Upper lobe of right lung (tissue), 1 donor: ENCODE measurements at places on chromosomes 12 and 14. TPM values are rescaled to one million over a fixed set of nuclear protein-coding genes. Genes with fewer than 3 reads are reported as not detected.
A peak's percentile ranks its signal among the peaks of the same experiment; 100 is the strongest.

DNA sequence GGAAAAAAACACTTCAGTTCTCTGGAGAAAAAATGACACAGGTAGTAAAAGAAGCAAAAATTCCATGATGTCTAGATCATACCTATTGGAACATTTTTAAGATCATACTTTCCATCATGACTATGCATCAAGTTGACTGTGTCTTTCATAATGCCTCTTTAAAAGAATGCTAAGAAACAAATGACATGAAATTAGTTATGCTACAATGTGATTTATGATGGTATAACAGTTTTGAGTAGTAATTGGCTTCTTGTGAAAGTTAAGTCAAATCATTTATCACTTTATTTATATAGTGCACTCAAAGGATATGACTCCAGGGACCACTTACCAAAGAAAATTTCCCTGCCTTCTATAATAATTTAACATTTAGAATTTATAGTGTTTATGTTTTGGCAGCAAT lies 28.5 kb downstream of the RASSF9 start:
- H3K4me1 ChIP-seq: no peaks in the 10 kb centered on the region
- H3K27ac ChIP-seq: no peak overlapping the region
- H3K36me3 ChIP-seq: peaks cover 15% of the 10 kb centered on the region
- DNase-seq: no peak
- no peaks in the 10 kb centered on the region for H3K27me3 ChIP-seq

- no peak overlapping the region for H3K4me3 ChIP-seq
- H3K36me3 ChIP-seq: peaks cover 69% of the 10 kb centered on the region
- H3K27ac ChIP-seq: no peak overlapping the region
Observed at GRCh38 chr12:113277511-113277910, 56.2 kb downstream of the TPCN1 start.

DNA sequence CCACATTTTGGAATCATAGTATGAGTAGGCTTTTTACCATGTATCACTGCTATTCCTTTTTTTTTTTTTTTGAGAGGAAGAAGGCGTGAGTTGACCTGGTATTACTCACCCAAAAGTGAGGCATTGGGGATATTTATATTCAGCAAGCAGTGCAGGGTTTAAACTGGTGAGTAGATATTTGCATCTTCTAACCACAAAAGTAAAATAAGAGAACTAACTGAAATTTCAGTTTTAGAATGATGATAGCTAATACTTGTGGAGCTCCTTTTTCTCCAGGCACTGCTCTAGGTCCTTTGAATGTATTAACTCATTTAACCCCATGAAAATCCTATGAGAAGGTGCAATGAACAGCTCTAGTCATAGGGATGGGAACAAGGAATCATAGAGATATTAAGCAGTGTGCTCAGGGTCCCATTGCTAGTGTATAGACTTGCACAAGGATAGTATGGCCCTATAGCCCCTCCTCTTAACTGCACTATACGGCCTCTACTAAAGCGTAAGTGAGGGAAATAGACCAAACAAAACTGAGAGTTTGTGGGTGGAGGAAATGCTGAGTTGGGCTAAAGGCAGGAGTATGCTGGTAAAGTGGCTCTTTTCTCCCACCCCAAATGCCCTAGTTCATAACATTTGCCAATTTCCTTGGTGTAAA lies 104.3 kb upstream of the MAX start:
- H3K27me3 ChIP-seq: no peaks in the 10 kb centered on the region
- DNase-seq: no peak
- no peak overlapping the region for H3K4me3 ChIP-seq
- H3K36me3 ChIP-seq: no peaks in the 10 kb centered on the region
- peaks cover 12% of the 10 kb centered on the region for H3K4me1 ChIP-seq
- no peak overlapping the region for H3K27ac ChIP-seq

GRCh38 chr14:101058571-101058970 lies 155.0 kb upstream of the RTL1 start:
- no peaks in the 10 kb centered on the region for H3K27me3 ChIP-seq
- no peaks in the 10 kb centered on the region for H3K4me1 ChIP-seq
- H3K36me3 ChIP-seq: no peaks in the 10 kb centered on the region
- H3K27ac ChIP-seq: no peak overlapping the region
- H3K4me3 ChIP-seq: no peak overlapping the region

DNA sequence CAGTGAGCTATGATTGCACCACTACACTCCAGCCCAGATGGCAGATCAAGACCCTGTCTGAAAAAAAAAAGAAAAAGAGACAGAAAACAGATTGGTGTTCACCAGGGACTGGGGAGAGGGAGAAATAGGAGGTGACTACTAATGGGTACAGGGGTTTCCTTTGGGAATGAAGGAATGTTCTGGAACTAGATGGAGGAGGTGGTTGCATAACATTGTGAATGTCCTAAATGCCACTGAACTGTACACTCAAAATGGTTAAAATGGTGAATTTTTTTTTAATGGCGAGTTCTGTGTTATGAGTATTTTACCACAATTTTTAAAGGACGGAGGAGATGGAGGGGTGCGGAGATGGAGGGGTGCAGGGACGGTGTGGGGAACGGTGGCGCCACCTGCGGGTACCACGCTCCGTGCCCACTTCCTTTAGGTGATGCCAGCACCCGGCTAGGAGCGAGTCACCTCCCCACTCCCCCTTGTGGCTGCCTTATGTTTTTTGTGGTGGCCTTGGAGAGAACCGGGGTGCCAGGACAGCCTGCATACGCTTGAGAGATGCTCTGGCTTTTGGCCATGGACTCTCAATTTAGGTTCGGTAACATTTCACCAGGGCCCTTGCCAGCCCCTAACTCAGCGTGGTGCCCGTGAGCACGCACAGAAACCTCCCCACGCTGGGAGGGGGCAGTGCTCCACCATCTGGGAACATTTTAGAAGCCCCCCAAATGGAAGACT lies 16.1 kb downstream of the UBC start:
- peak; percentile 74 for DNase-seq
- no peaks in the 10 kb centered on the region for H3K36me3 ChIP-seq
- no peak overlapping the region for H3K27ac ChIP-seq
- no peak overlapping the region for H3K4me3 ChIP-seq

GRCh38 chr14:91636604-91637003 lies 95.3 kb downstream of the CATSPERB start:
- no peak for DNase-seq
- no peaks in the 10 kb centered on the region for H3K4me1 ChIP-seq
- H3K36me3 ChIP-seq: no peaks in the 10 kb centered on the region
- no peak overlapping the region for H3K27ac ChIP-seq

- H3K4me1 ChIP-seq: no peaks in the 10 kb centered on the region
- H3K27me3 ChIP-seq: no peaks in the 10 kb centered on the region
- H3K4me3 ChIP-seq: no peak overlapping the region
- H3K36me3 ChIP-seq: no peaks in the 10 kb centered on the region
Observed at GRCh38 chr12:39919790-39920189, 186.1 kb downstream of the SLC2A13 start.

Gene LHX5
- not detected for total RNA-seq

Gene PA2G4
- total RNA-seq: 71.4 TPM

Gene CHGA
- not detected for total RNA-seq

- no peak overlapping the region for H3K27ac ChIP-seq
- no peak for DNase-seq
- no peaks in the 10 kb centered on the region for H3K36me3 ChIP-seq
- H3K4me3 ChIP-seq: no peak overlapping the region
- no peaks in the 10 kb centered on the region for H3K27me3 ChIP-seq
Observed at GRCh38 chr12:124677552-124678356, 110.3 kb upstream of the NCOR2 start.

Gene SMIM41
- total RNA-seq: 6.1 TPM

Gene TAS2R42
- not detected for total RNA-seq

- no peak overlapping the region for H3K27ac ChIP-seq
- no peaks in the 10 kb centered on the region for H3K4me1 ChIP-seq
- H3K4me3 ChIP-seq: peak overlapping the region; percentile 43
- H3K27me3 ChIP-seq: no peaks in the 10 kb centered on the region
- no peak for DNase-seq
Observed at GRCh38 chr12:14216405-14217294, 148.8 kb upstream of the ATF7IP start.

Gene DTX1
- total RNA-seq: 5.1 TPM
